ENCODE measurements at places on chromosomes 16 and 17.

GRCh38 chr17:59010026-59010425 is 96.7 kb downstream of the TRIM37 start:
- no peak for ATAC-seq

GRCh38 chr17:37743612-37743874 is 1.3 kb downstream of the HNF1B start:
- ATAC-seq: no peak

- ATAC-seq: peak; percentile 30
These were observed 437.2 kb downstream of the HS3ST3B1 start for GRCh38 chr17:14737984-14738651.

- ATAC-seq: no peak
These were observed 14.0 kb upstream of the BAIAP2 start for GRCh38 chr17:81020767-81021497.

GRCh38 chr16:22297871-22298733 is 893 bp downstream of the POLR3E start:
- peak; percentile 47 for ATAC-seq

GRCh38 chr17:67496286-67496685 is 119.2 kb downstream of the PITPNC1 start:
- no peak for ATAC-seq

- no peak for ATAC-seq
These were observed 502.7 kb upstream of the PSMD7 start for GRCh38 chr16:73793871-73794437.

- ATAC-seq: no peak
These were observed 1631.8 kb downstream of the CDH8 start for GRCh38 chr16:60404401-60404800.

- no peak for ATAC-seq
These were observed 12.6 kb downstream of the ACTG1 start for GRCh38 chr17:81500047-81500446.

DNA sequence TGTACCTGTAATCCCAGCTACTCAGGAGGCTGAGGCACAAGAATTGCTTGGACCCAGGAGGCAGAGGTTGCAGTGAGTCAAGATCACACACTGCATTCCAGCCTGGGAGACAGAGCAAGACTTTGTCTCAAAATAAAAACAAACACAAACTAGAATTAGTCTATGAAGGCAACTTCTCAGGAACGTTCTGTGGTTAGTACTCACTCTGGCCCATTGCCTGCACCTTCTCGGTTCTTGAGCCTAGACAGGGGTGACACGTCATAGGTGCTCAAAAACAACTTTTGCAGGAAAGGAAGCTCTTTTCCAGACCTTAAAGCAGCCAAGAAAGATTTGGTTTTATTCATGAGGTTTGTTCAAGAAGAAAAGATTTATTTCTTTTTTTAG is 22.3 kb upstream of the CNOT1 start:
- no peak for ATAC-seq

GRCh38 chr17:4073983-4074830 is 68.6 kb downstream of the ZZEF1 start:
- ATAC-seq: no peak

DNA sequence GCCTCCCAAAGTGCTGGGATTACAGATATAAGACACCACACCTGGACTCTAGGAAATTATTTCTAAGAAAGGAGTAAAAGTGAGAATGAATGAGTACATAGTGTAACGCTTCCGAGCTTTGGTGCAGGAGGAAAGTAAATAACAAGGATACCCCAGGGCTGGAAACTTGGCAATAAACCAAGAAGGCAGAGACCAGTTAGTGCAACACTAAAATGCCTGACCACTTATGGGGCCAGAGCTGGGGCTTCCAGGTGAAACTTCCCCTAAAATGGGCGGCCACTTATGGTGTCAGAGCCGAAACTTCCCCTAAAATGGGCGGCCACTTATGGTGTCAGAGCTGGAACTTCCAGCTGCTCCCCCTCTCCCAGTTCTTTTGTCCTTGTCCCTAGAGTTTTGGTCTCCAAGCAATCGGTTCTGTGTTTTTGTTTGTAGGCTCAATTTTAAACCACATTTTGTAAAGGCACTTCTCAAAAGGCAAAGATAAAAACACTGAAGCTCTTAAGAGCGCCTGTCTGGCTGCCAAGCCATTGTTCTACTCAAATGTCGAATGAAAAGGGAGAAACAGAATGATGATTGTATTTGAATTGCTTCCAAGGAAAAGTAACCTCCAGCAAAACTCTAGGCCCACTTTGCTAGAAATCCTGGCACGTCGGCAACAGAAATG is 63.9 kb downstream of the NXN start:
- ATAC-seq: no peak

- no peak for ATAC-seq
These were observed 372.7 kb upstream of the ZFHX3 start for GRCh38 chr16:73420676-73421075.

DNA sequence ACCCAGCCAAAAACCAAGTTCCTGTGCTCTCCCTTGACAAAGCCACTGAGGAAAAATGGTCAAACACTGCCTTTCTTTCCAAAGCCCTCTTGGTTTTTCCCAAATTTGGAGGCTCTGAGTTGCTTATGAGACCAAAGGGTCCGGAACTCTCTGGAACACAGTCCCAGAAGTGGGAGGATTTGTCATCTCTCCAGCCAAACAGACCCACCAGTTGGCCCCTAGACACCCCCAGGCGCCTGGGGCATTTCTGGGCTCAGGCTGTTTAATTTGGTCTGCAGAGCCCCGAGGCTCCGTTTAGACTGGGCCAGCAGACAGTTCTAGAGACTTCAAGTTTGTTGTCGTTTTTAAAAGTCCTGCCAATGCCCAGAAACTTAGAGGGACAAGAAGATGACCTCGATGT is 239.1 kb downstream of the SEC14L1 start:
- no peak for ATAC-seq

DNA sequence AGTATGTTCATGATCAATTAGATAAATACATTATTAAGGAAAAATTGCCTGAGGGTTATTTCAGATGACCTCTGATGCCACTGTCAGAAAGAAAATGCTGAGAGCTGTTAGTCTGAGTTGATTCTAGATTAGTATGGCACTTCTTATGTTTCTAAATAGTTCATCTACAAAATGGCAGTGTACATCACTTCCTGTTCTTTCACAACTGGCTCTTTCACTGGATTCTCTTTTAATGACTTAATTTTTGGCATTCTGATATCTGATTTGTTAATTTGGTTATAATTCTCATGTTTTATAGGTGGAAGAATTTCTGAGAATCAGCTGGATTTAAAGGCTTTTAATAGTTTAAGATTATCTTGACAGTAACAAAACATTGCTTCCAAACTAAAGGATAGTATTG is 3.3 kb downstream of the TAOK1 start:
- no peak for ATAC-seq

- ATAC-seq: no peak
These were observed 71.8 kb upstream of the DOC2B start for GRCh38 chr17:253091-253846.

GRCh38 chr16:51172368-51172767 is 21.3 kb upstream of the SALL1 start:
- ATAC-seq: no peak

DNA sequence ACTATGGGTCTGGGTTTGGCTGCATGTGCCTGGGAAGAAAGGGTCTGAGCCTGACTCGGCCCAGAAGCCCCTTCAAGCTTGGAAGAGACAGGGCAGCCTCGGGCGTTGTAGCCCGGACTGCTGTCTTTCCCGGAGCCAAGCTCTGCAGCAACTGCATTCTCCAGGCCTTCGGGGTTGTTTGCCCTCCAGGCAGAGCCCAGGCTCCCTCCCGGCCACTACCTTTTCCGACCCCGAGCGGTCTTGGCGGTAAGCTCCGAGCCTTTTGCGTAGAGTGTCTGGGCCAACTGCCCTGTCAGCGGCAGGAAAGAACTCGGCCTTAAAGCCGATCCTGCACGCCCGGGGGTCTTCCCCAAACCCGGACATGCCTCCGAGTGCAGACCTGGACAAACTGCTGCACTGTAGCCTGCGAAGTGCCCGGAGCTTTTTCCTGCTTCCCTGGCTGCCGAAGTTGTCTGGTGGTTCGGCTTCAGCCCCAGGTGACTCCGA is 1.3 kb downstream of the LHX1 start:
- no peak for ATAC-seq

GRCh38 chr17:51261024-51261963 is 948 bp downstream of the UTP18 start:
- ATAC-seq: no peak

GRCh38 chr17:50550661-50551432 is 3.9 kb downstream of the SPATA20 start:
- no peak for ATAC-seq

DNA sequence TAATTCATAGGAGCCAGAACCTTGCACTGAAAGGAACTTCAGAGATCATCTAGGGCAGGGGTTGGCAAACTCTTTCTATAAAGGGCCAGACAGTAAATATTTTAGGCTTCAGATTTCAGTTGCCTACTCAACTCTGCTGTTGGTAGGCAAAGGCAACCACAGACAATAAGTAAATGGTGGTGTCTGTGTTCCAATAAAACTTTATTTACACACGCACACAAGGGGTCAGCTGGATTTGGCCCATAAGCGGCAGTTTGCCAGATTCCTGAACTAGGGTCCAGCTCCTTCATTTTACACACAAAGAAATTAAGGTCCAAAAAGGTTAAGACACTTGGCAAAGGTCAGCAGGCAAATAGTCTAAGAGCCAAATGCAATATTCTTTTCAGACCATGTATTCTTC is 107.3 kb downstream of the SPAG9 start:
- no peak for ATAC-seq

DNA sequence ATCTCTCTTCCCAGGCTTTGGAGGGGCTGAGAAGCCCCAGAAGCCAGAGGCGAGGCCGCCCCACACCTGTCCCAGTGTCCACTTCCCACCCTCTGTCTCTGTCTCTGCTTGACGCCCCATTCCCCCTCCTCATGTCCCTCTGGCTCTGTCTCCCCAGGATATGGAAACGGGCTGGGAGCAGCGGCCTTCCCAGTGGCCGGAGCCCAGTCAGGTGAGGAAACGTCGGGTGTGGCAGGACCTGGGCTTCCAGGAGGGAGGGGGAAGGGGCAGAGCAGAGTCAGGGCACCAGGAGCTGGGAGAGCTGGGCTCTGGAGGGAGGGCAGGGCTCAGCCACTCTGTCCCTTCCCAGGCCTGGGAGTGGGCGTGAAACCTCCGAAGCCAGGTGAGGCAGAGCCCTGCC is 10.6 kb upstream of the PKMYT1 start:
- ATAC-seq: no peak

DNA sequence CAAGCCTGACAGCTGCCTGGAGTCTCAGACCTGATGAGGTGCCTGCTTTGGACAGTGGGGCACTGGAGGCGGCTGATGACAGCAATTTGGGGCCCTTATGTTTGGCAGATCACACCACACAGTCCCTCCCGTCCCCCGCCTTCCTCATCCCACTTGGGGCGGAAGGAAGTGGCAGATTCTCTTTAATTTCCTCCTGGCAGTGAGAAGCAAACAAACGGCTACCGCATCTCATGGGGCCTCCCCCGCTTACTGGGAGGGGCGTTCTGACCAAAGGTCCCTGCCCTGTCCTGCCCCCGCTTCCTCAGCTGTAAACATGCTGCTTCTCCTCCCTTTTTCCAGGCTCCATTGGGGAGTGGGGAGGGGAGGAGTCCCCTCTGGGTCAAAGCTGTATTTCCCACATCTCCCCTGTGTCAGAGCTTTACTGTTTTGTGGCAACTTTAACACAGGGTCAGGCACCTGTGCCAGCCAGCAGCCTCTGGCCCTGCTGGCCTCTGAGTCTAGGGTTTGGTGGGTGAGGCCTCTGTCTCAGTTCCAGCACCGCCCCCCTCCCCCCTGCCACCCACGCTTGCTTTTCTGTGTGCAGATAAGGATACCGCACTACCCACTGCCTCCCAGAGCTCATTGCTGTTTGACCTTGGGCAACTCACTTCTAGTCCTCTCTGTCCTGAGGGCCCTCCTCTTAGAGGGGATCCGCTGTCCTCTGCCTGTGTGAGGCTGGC is 5.4 kb upstream of the NFATC3 start:
- peak; percentile 11 for ATAC-seq

All from activated CD4-positive, CD25-positive, alpha-beta regulatory T cell treated with anti-CD3 and anti-CD28 coated beads, Interleukin-2, amount 50 U/mL, for 24 hours (primary cell).